ENCODE measurements at places on chromosomes 7 and 10.

DNA sequence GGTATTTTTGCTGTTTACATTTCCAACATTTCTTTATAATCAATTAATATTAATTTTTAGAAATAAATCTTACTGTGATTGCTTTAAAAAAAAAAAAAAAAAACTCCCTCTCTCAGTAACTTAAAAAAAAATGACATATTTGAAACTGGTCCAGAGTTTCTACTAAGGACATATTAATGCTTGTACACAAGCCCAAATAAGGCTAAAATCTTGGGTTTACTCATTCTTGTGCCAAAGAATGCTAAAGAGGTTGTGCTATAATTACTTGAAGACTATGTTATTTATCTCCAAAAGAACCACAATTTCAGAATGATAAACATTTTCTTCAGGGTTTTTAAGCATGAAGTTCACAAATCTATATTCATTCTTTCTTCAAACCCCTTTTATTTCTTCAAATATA, 39.4 kb upstream of the PHF14 start:
- DNase-seq, result no peak

- no peak for DNase-seq
These were observed 29.4 kb downstream of the CHST15 start for GRCh38 chr10:124063750-124064603.

DNA sequence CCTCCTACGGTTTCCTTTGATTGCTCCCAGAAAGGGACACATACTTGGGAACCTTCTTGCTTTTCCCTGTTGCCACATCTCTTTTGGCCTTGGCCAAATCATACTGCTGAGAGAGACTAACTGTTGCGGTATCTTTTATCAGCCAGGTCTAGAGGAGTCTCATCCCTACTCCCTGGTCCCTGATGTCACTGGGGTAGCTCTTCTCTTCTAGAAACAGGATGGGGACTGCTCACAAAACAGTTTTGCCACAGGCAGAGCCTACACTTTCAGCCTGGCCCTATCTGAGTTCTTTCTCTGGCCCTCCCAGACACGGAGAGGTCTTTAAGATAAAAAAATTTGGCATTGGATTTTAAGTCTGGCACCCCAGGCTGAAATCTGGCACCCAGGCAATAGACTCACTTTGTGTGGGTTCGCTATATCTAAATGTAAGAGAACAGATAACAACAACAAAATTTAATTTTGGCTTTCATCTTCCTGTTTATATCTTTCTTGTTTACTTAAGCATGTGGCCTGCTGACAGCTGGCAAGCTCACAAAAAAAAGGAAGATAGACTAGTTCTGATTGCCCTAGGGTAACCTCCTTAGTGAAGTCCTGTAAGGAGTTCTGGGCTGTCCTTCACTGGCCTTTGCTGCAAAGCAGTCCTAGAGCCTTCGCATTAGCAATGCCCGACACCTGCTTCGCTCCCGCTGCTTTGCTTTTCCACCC, 228.3 kb upstream of the NPVF start:
- DNase-seq, result no peak

DNA sequence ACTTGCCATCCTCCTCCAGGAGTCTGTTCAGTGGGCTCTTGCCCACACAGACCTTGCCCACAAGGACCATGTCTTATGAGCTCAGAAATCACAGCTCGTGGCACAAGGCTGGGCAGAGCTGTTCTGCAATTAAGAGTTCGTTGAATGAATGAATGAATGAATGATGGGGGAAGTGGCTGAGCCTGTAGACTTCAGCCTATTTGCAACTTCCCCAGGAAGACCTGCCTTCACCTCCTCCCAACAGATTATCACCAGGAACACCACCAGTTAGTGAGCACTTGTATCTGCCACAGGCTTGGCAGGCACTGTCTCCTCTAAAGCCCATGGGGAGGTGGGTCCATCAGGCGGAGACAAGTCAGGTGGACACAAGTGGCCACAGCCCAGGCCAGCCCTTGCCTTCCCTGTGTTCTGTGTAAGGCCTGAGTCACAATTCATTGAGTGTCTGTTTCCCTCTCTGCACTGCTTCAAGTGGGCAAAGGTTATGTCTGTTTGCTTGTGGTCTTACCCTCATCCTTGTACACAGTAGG, 1.8 kb upstream of the FGF8 start:
- no peak for DNase-seq

DNA sequence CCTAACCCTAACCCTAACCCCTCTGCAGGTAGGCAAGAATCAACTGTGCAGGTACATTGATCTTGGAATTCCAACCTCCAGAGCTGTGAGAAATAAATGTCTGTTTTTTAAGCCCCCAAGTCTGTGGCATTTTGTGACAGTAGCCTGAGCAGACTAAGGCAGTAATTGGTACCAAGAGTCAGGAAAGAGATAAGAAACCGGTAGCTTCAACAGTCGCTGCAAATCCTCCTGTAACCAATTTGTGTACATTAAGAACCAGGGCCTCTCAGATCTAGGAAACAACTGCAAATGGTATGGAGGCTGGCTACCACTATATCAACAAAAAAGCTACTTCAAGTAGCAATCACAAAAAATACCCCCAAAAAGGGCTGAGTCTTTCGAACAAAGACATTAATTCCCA, 67.3 kb downstream of the DOCK4 start:
- no peak for DNase-seq

DNA sequence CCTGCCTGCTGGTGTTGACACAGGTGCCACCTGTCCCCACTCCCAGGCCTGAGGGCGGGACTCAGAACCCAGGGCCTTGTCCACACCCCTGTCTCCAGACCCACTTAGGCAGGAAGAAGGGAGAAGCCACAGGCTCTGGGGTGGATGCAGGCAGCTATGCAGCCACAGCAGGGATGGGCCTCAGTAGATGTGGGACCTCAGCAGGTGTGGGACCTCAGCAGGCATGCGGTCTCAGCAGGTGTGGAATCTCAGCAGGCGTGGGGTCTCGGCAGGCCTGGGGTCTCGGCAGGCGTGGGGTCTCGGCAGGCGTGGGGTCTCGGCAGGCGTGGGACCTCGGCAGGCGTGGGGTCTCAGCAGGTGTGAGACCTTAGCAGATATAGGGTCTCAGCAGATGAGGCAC, 118.0 kb upstream of the PITRM1 start:
- DNase-seq, result no peak

- DNase-seq, result no peak
These were observed 218.3 kb downstream of the PTPRN2 start for GRCh38 chr7:158369290-158369689.

GRCh38 chr7:60706-61105, 131.7 kb upstream of the FAM20C start:
- no peak for DNase-seq

All from epithelial cell of proximal tubule (primary cell).